ENCODE measurements at places on chromosomes 1 and 21. TPM values are rescaled to one million over a fixed set of nuclear protein-coding genes. Genes with fewer than 3 reads are reported as not detected.

The SPATA46 gene
- total RNA-seq: not detected

The RAVER2 gene
- 4.8 TPM for total RNA-seq

The OR2T35 gene
- total RNA-seq: not detected

The PPIAL4G gene
- not detected for total RNA-seq

The TMIGD3 gene
- not detected for total RNA-seq

Measured in A549 treated with CORT108297 at 1 μM for 4 hours (cell line).